GM10248 (cell line): ENCODE measurements at places on chromosomes 3 and 15.

GRCh38 chr3:81558106-81558505 is 203.3 kb downstream of the GBE1 start:
- no peak for DNase-seq

DNA sequence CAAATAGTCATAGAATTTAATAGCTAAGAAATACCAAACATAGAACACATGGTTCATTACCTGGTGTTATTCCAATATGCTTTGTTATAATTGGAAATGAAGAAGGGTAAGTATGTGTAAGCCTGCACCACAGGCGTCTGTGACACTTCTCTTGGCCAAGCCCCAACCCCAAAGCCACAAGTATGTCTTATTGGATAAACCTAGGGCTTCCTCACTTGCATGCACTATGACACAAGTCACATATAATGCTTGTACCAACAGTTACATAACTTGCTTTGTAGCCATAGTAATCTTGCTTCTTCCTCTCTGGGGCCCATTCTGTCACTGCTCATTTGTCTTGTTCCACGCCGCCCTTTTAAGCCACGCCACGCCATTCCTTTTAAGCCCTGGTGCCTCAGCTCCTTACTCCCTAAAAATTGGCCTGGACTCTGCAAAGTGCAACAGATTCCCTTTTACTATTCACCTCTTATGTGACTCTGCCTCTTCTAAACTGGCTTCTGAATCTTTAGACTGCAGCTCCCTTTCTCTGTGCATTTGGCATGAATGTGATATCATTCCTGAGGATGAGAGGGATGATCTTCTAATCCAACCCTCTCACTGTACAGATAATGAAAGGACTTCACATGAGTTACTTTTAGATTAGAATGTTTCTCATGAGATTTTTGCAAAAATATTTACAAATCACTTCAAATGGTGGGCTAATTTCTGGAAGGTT is 48.1 kb upstream of the EPHA3 start:
- DNase-seq = no peak

DNA sequence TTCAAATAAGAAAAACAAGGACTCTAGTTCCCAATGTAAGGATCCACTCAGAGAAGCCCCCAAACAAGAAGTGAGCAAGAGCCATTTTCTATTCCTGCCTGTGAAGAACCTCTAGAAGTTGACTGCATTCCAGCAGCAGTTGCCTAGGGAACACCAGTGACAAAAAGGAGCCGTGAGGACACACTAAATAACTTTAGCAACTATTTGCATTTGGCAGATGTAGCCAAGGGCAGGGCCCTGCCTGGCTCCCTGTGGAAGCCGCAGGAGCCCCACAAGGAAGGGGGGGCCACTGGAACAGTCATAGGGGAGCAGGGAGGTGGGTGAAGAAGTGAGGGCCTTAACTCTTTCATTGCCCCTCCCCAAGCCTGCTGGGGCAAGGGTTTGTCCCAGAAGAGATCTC is 470.2 kb upstream of the PROK2 start:
- no peak for DNase-seq

GRCh38 chr3:32137870-32138269 is 31.4 kb downstream of the GPD1L start:
- no peak for DNase-seq

- DNase-seq = no peak
These were observed 150.6 kb downstream of the DUT start for GRCh38 chr15:48481802-48482201.

DNA sequence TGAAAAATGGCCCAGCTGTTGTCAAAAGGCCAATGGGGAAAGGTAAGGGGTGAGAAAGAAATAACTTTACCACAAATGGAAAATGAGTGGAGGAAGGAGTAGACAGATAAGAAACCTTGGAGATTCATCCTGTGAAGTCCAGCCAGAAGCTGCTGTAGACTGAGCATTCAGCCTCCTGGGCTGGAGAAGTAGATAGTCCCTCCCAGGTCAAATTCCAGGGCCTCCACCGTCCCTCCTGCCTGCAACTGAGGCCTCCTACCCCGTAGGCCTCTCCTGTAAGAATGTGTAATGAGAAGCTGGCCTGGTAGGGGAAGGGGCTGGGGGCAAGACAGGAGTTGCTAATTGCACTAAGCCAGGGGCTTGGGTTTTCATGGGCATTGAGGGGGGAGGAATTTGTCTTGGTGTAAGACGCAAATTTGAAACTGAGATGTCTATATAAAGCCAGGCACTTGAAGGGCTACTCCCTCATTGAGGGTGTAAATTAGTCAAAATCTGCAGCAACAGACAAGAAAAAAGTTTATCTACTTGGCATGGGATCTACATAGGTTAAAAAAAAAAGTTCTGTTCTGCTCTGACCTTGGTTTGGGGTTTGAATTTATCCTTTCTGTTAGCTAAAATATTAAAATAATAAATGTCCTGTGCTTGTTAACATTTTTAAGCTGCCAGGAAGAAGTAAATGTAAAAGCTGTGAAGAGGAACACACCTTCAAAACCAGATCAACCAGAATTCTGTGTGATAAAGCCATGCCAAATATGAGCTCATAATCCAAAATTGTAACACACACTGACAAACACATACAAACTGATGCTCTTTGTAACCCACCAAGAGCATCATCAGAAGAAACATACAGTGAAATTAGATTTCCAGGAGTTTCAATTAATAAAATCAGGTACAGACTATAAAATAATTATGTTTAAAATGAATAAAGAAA is 1.7 kb upstream of the RBP2 start:
- DNase-seq = no peak

- DNase-seq = no peak
These were observed 1.2 kb downstream of the ZNF770 start for GRCh38 chr15:34986771-34987480.
